ENCODE measurements at places on chromosomes 1 and 21.

- no peak for DNase-seq
Measured at GRCh38 chr1:90502696-90503095, 214.4 kb downstream of the BARHL2 start.

DNA sequence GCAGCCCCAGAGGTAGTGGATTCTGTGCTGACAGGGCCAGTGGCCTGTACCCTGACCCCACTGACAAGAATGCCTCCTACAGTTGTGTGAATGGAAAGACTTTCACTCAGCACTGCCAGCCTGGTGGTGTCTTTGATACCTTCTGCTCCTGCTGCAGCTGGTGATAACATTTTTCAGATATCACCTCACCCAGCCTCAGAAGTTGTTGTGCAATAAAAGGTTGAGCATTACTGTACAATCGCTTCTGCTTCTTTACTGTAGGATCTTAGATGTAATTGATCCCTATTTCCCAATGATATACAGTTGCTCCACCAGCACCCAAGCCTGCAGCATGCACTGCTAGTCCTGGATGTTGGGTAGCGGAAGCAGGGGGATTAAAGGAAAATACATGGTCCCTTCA, 4.8 kb upstream of the CHIA start:
- DNase-seq = no peak

DNA sequence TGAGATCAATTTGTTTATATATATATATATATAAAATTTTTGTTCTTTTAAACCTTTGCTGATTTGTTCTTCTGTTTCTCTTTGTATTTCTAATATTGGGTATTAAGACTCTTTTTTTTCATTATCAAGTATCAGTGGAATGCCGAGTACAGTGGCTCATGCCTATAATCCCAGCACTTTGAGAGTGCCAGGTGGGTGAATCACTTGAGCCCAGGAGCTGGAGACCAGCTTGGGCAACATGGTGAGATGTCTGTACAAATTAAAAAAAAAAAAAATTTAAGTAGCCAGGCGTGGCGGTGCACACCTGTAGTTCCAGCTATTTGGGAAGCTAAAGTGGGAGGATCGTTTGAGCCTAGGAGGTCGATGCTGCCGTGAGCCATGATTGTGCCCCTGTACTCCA, 67.1 kb downstream of the MAST2 start:
- no peak for DNase-seq

DNA sequence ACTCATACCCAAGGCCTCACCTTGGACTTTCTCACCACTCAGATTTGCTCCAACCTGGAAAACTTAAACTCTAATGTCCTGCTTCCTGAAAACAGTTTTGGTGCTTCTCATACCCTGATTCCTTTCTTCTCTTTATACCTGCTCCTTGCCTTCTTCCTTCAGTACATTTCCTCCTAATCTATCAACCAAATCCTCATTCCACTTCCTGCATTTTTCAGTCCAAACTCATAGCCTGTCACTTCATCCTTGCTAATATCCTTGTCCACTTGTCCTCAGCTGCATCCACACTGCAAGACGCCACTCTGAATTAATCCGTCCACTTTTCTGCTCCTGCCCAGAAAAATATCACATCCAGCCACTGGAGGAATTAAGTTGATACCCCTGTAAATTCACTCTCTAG, 25.9 kb downstream of the PPP1R15B start:
- no peak for DNase-seq

- no peak for DNase-seq
Measured at GRCh38 chr21:18488252-18488651, 84.7 kb upstream of the TMPRSS15 start.

GRCh38 chr1:97812076-97812475, 108.8 kb downstream of the DPYD start:
- DNase-seq = no peak

- DNase-seq = no peak
Measured at GRCh38 chr1:50450861-50451653, 27.8 kb upstream of the DMRTA2 start.

GRCh38 chr1:230308039-230308438, 118.1 kb downstream of the PGBD5 start:
- DNase-seq = no peak

DNA sequence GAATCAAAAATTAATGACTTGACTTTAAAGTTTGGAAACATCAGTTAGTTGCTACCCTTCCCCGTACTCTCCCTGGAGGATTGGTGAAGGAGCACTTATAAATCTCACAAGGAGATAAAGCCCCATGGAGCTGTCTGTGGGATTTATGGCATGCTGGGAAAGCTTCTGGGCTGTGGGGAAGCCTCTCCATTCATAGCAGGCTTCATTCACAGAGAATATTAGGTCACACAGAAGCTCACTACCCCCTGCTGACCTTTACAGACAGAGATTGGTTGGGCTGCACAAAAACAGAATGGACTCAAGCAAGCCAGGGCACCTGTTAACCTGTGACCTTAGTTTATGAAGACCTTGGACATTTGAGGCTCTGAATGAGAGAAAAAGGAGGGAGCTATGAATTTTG, 32.1 kb downstream of the RGL1 start:
- DNase-seq = no peak

DNA sequence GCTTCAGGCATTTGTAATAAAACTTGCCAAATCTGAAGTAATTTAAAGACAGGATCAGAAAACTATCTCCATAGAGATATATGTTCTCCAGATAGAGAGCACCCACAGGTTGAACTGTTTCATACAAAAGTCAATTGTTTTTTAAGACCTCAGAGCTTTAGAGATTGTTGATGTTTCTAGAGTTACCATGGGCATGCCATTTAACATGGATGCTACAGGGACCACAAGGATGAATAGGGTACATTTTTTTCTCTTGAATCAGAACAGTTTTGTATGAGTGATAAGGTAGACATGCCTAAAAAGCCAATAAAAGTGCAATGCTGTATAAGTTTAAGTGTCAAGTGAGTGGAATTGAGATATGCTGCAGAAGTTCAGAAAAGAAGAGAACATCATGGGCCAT, 511.0 kb upstream of the CAMK1G start:
- DNase-seq = no peak

DNA sequence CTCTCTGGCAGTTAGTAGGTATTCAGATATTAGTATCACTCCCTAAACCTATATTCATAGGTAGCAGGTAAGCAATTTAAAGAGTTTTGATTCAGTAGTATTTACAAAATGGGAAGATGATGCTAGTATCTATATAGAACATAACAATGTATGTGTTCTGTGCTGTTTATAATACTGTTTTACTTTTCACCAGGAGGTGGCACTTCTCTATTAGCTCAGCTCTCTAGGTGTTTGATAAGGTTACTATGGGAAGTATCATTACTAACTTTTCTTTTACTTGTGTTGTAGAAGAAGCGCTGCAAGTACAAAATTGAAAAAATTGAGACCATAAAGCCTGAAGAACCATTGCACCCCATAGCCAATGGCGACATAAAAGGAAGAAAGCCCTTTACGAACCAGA, 49.4 kb upstream of the FASLG start:
- DNase-seq = no peak

- DNase-seq = no peak
Measured at GRCh38 chr1:184300446-184300845, 86.4 kb upstream of the C1orf21 start.

- DNase-seq = no peak
Measured at GRCh38 chr1:113587475-113587874, 171.8 kb downstream of the PHTF1 start.

DNA sequence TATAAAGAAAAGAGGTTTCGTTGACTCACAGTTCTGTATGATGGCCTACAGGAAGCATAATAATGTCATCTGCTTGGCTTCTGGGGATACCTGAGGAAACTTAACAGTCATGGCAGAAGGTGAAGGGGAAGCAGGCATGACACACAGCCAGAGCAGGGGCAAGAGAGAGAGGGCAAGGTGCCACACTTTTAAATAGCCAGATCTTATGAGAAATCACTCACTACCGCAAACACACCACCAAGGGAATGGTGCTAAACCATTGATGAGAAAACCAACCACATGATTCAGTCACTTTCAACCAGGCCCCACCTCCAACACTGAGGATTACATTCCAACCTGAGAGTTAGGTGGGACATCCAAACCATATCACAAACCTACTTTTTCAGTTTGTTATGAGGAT, 245.9 kb upstream of the SGIP1 start:
- no peak for DNase-seq

DNA sequence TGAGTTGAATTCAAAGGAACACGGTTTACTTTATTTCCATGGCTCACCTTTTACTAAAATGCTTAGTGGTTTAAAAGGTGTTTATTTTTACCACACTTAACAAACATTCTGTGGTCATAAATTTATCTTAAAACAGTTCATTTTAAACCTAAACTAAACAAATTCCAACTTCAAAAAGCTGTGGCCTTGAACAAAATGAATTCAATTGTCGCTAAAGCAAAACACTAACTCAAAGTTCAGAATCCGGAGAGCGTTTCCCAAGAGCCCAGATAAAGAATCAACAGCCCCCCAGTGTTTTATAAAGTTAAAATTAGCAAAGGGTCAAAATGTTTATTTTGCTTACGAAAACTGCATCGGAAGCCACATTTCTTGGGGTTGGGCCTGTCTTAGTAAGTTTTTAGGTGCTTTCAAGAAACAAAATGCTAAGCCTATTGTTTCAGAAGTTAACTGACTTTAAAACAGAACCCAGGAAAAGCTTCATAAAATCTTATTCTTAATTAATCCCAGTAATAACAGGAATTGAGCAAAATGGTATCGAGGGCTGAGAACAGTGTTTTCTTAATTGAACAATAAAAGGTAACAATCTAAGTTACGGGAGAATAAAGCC, 1.3 kb downstream of the PUM1 start:
- no peak for DNase-seq

- no peak for DNase-seq
Measured at GRCh38 chr1:50060279-50060678, 36.5 kb upstream of the AGBL4 start.

GRCh38 chr1:22628698-22629444, 7.6 kb upstream of the C1QA start:
- no peak for DNase-seq

GRCh38 chr1:203320591-203321272, 15.4 kb downstream of the BTG2 start:
- DNase-seq = peak; percentile 25

DNA sequence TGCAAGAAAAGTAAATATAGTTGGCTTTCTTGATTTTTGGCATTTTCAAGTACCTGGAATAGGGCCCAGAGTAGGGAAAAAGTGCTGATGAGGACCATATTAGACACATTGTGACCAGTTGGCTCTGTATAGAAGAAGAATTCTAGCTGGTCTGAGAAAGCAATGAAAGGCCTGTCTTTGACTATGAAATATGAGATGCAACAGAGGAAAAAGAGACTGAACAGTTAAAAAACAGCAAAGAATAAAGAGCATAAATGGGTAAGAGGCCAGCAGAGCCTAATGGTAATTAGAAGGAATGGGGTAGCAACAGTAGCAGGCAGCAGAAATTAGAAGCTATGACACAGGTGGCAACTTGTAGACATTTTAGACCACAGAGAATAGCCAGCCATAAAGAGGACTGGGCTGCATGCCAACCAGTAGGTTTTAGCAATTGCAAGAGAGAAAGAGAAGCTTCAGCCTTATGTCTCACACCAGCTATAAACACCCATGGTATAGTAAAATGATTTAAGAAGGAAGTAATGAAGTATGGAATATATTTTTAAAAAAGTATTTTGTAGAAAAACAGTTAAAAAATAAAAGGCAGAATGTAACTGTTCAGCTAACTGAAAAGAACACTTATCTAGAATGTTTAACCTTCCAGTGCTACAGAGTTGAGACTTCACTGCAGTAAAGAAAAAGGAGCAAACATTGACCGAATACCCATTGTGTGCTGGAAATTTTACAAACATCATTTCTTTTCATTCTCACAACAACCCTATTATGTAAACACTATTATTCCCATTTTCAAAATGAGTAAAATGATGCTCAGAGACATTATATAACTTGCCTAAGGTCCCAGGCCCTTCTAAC, 114.1 kb downstream of the LHX4 start:
- DNase-seq = no peak

- DNase-seq = no peak
Measured at GRCh38 chr1:55037733-55038551, 1.4 kb upstream of the PCSK9 start.

- no peak for DNase-seq
Measured at GRCh38 chr1:169103002-169103401, 3.5 kb upstream of the ATP1B1 start.

DNA sequence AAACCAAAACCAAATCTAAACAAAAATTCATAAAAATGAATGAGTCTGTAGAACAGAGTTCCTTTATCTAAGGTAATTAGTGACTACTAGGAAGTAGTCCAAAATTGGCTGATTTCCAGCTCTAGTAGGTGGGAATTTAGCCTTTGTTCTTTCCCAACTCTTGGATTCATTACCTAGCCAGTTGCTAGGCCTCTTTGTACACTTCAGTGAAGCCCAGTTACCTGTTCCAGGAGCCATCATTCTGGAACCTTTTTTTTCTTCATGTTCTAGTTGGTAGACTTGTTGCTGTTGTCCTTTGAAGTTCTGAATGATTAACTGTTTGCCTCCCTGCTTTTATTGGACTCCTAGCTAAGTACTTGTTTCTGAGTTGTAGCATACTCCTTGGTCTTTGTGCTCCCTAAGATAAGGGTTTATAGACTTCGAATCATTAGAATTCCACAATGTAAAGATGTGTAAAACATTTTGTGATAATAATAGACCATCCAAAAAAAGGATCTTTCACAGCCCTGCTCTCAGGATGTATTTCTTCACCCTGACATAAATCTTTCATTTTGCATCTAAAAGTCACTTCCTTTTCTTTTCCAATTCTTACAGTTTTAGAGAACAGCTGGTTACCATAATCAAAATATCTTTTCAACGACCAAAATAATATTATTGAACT, 9.8 kb downstream of the PLA2G4A start:
- no peak for DNase-seq

DNA sequence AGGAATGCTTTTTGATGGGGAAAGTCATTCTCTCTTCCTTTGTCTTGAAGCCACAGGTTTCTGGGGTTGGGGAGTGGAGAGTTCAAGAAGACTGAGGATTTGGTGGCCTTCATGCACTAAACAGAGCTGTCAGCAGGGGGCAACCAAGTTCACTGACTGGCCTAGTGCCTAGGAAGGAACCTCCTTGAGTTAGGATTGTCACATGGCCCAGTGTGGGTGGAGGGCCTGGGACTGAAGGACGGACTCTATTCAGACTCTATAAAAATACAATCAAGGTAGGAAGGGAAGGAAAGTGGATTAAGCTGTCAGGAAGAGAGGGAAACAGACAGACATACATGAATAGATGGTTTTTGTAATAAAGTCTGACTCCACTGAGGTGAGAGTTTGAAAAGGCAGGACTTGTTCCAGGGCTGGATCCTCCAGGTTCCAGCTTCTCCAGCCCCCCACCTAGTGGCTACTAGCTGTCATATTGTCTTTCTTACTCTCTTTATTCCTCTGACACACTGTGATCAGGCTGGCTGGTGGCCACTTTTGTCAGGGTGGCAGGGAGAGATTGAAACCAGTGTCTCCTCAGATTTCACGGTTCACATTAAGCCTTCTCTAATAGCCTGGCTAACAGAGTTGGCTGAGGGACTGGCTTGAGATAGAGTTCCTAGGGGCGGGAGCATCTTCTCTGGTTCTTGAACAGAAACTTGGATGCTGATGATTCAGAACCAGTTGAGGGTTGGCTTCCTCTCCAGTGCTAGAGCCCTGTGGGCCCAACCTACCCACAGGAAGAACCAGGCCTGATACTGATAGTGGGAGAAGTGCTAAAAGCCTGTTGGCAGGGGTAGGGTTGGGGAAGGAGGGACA, 4.1 kb upstream of the SH3BGRL3 start:
- no peak for DNase-seq

Data from esophagus squamous epithelium (tissue), 5 donors.